ENCODE measurements at places on chromosomes 1 and 21.

- no peak for DNase-seq
These were observed 217.5 kb upstream of the PLXNA2 start for GRCh38 chr1:208461680-208462079.

DNA sequence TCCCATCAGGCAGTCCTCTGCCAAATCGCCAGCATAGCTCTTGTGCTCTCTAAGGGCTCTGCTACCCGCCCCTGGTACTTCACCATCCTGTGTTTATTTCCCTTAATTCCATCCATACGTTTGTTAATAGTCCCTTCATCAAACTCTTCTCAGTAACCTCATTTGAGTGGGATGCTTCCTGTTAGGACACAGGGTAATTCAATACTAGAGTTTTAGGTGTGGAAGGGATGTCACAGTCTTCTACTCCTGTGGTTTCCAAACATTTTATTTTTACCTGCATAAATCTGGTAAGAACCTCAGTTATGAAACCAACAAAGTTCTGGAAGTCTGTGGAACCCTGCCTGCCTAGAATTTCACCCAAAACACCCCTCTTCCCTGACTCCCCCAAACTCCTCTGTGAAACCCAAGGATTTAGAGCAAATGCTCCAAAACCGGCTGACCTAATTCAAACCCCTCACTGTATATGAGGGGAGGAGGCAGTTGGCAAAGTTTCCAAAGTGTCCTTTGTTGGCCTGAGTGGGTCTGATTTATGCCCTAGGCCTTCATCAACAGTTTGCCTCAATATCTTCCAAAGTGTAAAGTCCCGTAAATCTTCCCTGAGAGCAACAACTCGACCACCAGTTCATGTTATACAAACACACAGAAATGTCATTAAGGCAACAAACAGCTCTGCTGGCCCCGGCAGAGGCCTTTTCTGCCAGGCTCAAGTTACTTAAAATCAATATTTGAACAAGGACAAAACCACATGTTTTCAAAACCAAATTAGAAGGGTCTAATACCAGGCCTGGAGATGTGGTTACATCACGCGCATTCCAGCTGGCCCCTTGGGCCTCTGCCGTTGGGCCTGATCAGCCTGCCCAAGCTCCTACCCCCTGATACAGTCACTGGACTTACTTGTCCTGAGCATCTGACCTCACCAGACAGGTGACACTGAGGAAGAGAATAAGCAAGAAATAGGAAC, 82.4 kb upstream of the FGGY start:
- peak; percentile 29 for DNase-seq

- DNase-seq, result no peak
These were observed 2.9 kb upstream of the CENPL start for GRCh38 chr1:173827611-173828010.

GRCh38 chr1:225361176-225361575, 66.7 kb downstream of the LBR start:
- no peak for DNase-seq

DNA sequence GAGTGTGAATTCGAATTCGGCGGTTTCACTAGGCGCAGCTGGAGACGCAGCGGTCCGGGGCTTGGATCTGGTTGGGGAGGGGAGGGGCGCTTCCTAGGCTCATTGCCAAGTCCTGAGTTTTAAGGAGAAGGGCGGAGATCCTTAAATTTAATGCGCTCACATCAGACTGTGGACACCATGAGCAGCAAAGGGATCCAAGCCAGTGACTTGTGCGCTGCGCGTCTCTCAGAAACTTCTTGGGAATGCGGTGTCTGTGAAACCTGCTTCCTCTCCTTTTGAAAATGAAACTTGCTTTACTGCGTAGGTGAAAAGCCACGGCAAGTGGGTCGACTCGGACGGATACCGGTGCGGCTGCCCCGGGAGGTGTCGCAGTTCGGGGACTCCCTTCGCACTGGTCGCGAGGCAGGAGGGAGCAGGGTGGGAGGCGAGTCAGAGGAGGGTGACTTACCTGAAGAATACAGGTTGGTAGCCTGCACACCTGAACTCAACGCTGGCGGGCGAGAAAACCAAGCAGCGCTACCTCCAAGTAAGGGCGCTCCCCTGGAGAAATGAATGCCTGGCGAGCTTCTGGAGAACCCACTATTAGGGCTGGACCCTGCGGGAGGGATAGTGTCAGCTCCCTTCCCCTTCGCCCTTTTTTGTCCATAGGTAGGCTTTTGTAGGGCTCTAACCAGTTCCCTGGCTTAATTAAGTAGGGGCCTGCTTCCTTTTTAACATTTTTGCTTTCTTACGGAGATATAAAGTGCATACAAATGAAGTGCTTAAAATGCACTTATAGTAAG, 992 bp downstream of the TENT5C start:
- DNase-seq, result peak; percentile 65

DNA sequence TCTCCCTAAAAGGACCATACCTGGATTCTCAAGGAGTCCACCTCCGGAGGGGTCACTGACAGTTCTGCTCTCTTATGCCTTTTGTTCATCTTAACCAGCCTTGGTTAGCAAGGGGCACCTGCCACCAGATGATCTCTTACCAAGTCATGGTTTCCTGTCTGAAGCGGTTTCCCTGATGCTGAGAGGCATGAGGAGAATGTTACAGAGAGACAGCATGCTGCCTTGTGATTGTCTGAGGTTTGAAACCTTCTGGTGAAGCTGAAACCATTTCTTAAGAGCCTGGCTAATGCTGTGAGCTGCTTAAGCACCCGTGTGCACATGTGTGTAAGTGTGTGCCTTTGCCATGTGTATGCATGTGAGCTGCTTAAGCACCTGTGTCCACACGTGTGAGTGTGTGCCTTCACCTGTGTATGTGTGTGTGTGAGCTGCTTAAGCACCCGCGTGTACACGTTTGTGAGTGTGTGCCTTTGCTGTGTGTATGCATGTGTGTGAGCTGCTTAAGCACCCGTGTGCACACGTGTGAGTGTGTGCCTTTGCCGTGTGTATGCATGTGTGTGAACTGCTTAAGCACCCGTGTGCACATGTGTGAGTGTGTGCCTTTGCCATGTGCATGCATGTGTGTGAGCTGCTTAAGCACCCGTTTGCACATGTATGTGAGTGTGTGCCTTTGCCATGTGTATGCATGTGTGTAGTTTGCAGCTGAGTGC, 136.4 kb upstream of the COL6A1 start:
- no peak for DNase-seq

GRCh38 chr1:9872430-9873165, 37.5 kb downstream of the CTNNBIP1 start:
- no peak for DNase-seq
